ENCODE measurements at places on chromosomes 13 and 19. TPM values are rescaled to one million over a fixed set of nuclear protein-coding genes. Genes with fewer than 3 reads are reported as not detected.

The OVOL3 gene
- total RNA-seq = not detected

The FEM1A gene
- total RNA-seq = 24.1 TPM

The ARHGAP45 gene
- total RNA-seq = 12.6 TPM

The CD177 gene
- total RNA-seq = 1.1 TPM

The TNFSF13B gene
- 1.9 TPM for total RNA-seq

- DNase-seq = no peak
Measured at GRCh38 chr13:109817591-109818535, 31.5 kb upstream of the IRS2 start.

DNA sequence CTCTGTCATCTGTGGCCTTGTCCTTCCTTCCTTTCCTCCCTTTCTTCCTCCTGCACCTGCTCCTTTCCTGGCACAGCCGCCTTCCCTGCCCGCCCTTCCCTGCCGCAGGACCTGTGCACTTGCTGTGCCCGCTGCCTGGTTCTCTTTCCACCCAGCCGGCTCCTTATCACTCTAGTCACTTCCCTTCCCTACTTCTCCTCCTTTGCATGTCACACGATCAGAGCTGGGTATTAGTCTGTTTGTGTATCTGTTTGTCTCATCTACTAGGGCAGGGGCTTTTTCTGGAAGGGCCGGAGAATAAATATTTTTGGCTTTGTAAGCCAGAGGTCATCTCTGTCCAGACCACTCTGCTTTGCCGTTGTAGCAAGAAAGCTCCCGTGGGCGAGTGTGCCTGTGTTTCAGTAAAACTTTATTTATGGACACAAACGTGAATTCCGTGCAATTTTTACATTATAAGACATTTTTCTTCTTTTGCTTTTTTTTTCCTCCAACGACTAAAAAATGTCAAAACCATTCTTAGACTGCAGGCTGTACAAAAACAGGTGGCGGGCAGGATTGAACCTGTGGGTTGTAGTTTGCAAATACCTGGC lies 6.1 kb downstream of the KDM4B start:
- no peak for DNase-seq

GRCh38 chr13:35672611-35673010 lies 196.1 kb upstream of the MAB21L1 start:
- no peak for DNase-seq

DNA sequence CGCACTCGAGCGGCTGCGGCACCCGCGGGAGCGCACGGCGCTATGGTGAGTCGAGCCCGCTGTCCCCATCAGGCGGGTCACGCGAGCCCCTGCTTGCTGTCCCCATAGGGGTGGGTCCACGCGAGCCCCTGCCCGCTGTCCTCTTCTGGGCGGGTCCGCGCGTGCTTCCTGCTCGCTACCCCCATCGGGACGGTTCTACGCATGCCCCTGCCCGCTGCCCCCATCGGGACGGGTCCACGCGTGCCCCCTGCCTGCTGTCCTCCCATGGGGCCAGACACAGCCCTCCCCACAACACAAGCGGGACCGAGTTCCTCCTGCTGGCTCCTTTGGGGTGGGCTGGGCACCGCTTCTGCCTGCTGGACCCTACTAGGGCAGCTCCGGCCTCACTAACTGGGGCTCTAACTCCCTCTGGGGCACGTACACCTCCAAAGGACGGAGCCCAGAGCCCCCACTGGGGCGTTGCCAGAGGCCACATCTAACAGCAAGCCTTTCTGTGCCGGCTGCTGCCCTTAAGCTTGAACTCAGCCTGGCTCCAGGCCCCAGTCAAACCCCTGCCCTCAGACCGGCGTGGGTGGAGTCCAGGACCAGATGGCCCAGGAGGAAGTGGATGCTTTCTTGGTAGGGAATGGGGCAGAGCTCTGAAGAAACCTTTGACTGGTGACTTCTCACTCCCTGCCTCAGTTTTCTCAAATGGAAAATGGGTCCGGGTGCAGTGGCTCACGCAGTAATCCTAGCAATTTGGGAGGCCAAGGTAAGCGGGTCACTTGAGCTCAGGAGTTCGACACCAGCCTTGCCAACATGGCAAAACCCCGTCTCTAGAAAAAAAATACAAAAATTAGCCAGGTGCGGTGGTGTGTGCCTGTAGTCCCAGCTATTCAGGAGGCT lies 722 bp downstream of the COLGALT1 start:
- peak; percentile 82 for DNase-seq

- DNase-seq = no peak
Measured at GRCh38 chr19:31264041-31264778, 85.0 kb downstream of the TSHZ3 start.

- no peak for DNase-seq
Measured at GRCh38 chr19:52990759-52991418, 22.8 kb upstream of the ERVV-1 start.

GRCh38 chr19:1073956-1074517 lies 7.1 kb downstream of the ARHGAP45 start:
- no peak for DNase-seq

DNA sequence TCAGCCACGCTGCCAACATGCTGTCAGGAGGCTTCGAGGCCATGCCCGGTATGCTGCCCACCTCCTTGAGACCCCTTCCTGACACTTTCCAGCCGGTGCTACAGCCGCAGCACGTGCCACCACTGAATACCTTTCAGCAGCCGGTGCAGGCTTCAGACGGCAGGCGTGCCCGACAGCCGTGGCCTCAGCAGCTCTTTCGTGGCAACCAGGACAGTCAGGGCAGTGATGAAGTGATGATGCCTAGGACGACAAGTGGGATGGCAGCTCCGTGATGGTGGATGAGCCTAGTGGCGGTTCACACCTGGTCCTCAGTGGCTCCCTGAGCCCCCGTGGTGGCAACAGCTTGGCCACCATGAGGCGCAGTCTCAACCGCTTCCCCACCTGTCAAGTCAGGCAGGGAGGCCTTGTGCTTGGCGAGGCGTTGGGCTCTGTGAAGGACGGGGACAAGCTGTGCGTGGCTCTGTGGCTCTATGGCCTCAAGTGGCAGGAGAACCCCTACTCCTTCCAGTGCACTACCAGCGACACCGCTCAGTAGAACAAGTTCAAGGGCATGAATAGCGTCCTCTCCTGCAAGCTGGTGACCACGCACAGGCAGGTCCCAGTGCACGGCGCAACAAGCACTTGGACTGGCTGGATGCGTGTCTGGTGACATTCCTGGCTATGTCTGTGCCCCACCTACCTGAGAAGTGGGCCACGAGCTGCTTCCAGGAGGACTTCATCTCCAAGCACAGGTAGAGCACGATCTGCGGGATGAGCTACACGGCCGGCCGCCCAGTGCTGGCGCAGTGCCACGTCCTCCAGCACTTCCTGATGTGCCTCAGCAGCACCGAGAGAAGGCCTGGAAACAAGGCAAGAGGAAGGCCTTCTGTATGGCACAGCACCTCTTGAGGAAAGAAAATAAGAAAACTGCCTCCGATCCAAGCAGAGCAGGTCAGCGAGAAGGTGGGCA lies 18.2 kb upstream of the ZNF14 start:
- DNase-seq = no peak

- DNase-seq = no peak
Measured at GRCh38 chr19:30733826-30734550, 361.8 kb downstream of the ZNF536 start.

DNA sequence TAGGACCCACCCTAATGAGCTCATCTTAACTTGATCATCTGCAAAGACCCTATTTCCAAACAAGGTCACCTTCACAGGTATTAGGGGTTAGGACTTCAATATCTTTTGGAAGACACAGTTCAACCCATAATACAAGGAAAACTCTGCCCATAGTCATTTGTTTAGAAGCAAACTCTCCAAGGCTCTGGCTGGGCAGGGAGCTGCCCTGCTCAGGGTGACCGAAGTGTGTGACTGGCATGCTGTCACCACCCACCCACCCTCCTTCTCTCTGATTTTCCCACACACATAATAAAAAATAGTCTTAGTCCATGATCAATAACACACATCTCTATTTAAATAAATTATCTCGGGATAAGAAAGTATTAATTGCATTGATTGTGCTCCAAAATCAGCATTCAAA lies 161.1 kb downstream of the KCTD15 start:
- no peak for DNase-seq

Data from left cardiac atrium (tissue), 4 donors.